BJ (cell line): ENCODE measurements at places on chromosomes 4 and X. TPM values are rescaled to one million over a fixed set of nuclear protein-coding genes. Genes with fewer than 3 reads are reported as not detected.

Gene SLITRK4
- not detected in 2 replicates for polyA plus RNA-seq

Gene HTR2C
- not detected in 2 replicates for polyA plus RNA-seq

Gene FAT1
- polyA plus RNA-seq: 351 and 489 TPM in 2 replicates

GRCh38 chr4:155908187-155909139 lies 5.0 kb downstream of the TDO2 start:
- no peak for DNase-seq

DNA sequence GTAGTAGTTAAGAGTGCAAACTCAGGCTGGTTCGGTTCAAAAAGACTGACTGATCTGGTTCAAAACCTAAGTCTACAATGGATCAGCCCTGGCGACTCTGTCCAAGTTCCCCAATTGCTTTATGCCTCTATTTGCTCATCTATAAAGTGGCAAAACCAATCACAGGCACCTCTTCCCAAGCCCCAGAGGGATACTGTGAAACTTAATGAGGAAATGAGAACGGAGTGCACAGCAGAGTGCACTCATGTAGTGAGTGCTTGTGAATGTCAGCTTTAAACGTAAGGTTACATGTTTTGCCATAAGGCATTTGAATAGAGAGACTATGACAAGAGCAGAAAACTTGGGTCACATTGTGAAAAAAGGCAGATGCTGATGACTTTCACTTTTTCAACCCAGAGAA lies 199.7 kb upstream of the KLF3 start:
- DNase-seq: no peak

- DNase-seq: no peak
Measured at GRCh38 chrX:12770440-12770839, 20.8 kb upstream of the PRPS2 start.

DNA sequence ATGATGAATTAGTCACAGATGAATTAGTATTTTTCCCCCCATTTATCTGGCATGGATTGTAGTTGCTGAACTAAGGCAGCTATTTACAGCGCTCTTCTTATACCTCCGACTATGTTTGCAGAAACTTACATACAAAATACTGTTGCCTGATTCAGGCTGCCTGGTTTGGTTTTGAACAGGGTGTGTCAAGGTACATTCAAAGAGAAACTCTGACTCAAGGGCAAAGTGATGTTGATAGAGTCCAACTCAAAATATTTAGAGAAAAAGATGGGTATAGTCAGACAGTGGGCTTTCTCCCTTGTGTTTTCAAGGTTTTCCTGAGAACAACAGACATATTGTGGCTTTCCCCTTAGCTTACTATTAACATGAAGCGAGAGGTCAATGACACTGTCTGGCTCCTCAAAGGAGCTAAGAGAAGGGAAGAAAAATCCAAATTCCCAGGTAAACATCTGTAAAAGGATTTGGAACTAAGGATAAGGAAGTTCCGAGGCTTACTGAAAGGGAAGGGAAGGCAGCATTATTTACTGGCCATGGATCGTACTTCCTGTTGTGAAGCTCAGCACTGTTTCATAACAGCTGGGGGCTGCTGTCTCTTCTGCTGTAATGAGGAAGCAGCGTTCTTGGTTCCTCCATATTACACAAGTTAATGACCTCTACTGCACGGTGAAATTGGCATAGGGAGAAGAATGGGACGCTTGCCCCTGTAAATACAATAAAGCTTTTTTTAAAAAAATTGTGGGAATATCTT lies 30.9 kb downstream of the FAM9C start:
- DNase-seq: no peak

- no peak for DNase-seq
Measured at GRCh38 chr4:114226968-114227760, 247.7 kb upstream of the ARSJ start.

GRCh38 chr4:172050911-172051310 lies 237.7 kb downstream of the GALNTL6 start:
- DNase-seq: no peak
